ENCODE measurements at places on chromosomes 4 and X.

DNA sequence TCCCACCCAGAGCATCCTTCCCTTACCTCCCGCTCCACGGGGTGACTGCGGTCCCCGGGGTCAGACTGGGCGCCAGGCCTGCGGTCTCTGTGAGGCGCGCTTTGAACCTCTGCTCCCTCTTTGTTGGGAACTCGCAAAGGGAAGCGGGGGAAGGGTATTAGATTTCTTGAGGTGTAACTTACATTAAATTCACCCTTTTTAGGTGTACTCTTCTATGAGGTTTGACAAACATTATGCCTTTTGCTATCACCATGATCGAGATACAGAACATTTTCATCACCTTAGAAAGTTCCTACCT, 569 bp downstream of the DCK start:
- no peak for DNase-seq

- DNase-seq = no peak
These were observed 120.2 kb downstream of the FAM53A start for GRCh38 chr4:1563768-1564485.

DNA sequence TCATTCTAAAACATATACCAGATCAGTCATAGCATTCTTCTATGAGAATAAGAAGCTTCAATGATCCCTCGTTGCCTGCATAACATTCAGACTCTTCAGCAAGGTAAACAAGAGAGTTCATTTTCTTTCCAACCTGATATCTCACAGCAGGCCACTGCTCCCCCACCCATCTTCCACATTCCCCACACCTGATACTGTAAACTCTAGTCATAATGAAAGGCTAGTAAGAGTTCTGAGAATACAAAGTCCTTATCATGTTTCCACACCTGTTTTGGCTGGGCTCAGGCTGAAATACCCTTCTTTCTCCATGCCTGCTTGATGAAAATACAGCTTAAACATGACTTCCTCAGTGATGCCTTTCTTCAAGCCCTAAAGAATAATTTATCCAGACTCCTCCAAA, 2.3 kb upstream of the AASDH start:
- no peak for DNase-seq

GRCh38 chr4:53676402-53676871, 85.2 kb upstream of the LNX1 start:
- DNase-seq = no peak

DNA sequence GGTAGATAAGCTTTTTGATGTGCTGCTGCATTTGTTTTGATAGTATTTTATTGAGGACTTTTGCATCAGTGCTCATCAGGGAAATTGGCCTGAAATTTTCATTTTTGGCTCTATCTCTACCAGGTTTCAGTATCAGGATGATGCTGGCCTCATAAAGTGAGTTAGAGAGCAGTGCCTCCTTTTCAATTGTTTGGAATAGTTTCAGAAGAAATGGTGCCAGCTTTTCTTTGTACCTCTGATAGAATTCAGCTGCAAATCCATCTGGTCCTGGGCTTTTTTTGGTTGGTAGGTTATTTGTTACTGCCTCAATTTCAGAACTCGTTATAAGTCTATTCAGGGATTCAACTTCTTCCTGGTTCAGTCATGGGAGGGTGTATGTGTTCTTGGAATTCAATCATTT, 15.6 kb upstream of the TMPRSS11F start:
- no peak for DNase-seq

GRCh38 chr4:84496331-84496705, 2.8 kb downstream of the NKX6-1 start:
- DNase-seq = no peak

DNA sequence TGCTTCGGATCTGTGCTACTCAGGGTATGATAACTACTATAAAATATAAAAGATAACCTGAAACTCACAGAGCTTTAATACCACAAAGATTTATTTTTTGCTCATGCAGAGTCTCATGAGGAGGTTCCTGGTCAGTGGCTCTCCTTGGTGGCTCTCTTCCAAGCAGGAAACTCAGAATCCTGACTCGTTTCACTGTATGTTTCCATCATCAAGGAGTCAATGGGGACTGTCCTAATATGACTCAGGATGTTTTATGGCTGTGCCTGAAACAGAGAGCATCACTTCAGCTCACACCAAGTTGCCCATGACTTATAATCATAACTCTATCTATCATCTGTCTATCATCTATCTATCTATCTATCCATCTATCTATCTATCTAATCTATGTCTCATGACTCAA, 620.8 kb upstream of the NR3C2 start:
- DNase-seq = no peak

DNA sequence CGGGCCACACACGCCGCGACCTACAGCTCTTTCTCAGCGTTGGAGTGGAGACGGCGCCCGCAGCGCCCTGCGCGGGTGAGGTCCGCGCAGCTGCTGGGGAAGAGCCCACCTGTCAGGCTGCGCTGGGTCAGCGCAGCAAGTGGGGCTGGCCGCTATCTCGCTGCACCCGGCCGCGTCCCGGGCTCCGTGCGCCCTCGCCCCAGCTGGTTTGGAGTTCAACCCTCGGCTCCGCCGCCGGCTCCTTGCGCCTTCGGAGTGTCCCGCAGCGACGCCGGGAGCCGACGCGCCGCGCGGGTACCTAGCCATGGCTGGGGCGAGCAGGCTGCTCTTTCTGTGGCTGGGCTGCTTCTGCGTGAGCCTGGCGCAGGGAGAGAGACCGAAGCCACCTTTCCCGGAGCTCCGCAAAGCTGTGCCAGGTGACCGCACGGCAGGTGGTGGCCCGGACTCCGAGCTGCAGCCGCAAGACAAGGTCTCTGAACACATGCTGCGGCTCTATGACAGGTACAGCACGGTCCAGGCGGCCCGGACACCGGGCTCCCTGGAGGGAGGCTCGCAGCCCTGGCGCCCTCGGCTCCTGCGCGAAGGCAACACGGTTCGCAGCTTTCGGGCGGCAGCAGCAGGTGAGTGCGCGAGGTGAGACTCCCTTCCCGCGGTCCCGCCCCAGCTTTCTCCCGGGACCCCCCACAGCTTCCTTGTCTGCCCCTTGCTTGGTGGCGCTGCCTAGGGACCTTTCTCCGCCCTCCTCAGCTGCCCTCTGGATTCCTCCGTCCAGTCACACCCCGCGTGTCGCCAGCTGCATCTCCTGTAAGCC, 678 bp downstream of the BMP3 start:
- DNase-seq = no peak

- no peak for DNase-seq
These were observed 260.5 kb upstream of the DDX53 start for GRCh38 chrX:22739276-22739675.

DNA sequence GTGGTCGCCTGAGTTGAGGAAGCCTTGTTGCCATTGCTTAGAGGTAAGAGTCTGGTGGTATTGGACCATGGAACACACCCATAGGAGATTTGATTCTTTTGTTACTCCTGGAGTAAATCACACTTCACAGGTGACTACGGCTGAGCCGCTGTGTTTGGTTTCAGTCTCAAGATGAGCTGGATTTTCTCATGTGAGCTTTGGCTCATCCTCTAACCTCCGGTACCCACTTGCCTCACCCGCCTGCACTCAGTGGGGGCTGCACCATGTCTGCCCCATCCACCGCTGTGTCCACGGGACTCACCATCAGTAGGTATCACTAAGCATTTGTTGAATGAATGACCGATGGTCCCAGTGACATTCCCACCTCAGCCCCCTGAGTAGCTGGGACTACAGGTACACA, 52.7 kb downstream of the HTT-AS start:
- no peak for DNase-seq

DNA sequence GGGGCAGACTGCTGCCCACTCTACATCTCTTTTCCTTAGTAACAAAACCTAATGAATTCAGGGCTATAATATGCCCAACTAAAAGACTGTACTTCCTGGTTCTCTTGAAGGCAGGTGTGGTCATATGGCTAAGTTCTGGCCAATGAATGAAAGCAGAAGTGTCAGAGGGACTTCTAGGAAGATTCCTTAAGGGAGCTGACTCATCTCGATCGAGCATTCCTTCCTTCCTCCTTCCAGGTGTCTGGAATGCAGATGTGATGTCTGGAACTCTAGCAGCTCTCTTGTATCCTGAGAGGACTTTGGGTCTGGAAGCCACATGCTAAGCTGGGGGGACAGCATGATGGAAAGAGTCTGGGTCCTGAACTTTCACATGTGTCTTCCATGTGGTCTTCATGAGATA, 116.2 kb upstream of the STX18 start:
- no peak for DNase-seq

DNA sequence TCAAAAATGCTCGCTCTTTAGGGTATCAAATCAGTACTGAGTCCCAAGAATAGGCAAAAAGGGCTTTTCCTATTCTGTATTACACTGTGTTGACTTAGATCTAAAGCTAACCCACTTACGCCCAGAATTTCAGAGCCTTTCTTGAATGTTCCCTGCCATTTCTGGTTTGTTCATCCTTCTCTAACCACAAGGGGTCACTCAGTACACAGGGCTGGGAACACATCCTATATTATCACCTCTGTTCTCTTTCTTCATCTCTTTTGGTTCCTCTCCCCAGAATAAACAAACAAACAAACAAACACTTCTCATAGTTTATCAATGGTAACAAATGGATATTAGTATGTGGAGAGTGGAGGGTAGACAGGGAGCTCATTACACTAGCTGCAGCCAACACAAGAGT, 25.5 kb upstream of the MORC4 start:
- no peak for DNase-seq

DNA sequence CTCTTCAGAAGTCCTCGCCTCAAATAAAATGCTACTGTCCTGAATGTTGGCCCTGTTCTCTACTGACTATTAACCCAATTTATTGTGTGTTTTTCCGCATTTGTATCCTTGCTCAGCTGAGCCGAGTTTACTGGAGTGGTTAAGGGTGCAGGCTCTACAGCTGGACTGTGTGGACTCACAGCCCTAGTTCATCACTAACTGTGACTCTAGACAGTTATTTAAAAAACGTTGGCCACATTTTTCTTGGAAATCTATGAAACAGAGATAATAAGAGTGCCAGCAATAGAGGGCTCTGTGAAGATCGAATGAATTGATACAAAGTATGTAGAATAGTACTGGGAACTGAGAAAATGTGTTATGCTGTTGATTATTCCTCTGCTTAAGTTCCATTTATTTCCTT, 2.9 kb upstream of the GUF1 start:
- no peak for DNase-seq

DNA sequence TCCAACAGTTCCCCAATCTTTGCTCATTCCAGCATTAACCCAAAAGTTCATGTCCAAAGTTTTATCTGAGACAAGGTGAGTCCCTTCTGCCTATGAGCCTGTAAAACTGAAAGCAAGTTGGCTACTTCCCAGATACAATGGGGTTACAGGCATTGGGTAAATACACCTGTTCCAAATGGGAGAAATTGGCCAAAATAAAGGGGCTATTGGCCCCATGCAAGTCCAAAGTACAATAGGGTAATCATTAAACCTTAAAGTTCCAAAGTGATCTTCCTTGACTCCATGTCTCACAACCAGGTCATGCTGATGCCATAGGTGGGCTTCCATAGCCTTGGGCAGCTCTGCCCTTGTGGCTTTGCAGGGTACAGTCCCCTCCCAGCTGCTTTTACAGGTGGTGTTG, 511.7 kb upstream of the KLHL4 start:
- no peak for DNase-seq

- no peak for DNase-seq
These were observed 15.0 kb upstream of the STK32B start for GRCh38 chr4:5036239-5036638.

- DNase-seq = no peak
These were observed 43.6 kb downstream of the GUCY1B1 start for GRCh38 chr4:155802190-155802959.

Measured in effector CD8-positive, alpha-beta T cell (primary cell).